NCI-H1436 (cell line): ENCODE measurements at places on chromosomes 7 and 10.

DNA sequence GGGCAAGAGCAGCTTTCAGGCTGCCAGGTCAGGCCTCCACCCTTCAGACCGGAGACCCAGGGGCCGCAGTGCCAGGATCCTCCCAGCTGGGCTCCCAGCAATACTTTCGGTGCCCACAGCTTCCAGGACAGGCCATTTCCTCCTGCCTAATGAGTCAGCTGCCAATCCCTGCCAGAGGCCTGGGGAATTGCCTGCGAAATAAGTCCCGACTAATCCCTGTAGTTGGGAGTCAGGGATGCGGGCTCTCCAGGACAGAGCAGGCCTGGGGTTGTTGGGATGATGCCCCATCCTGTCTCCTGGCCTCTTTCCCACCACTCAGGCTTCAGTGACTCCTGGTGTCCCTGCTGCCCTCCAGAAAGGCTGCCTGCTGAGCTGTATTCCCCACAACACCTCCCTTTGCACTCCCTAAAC is 143.5 kb upstream of the UNC5B start:
- DNase-seq: no peak

DNA sequence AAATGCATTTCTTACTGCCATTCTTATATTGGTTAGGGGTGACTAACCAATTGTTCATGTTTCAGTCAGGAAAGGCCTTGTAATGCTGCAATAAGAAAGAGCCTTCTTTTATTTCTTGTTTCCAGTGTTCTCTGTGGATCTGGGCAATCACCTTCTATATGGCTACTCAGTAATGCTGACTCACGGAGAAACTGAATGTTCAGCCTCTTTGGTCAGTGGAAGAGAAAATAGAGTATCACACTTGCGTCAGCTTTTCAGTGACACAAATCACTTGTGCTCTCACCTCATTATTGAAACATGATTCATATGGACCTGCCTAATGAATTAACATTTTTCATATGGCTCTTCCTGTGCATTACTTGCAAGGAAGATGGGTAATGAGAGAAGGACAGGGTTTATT is 243.9 kb upstream of the POT1 start:
- no peak for DNase-seq

- DNase-seq: no peak
These were observed 45.9 kb downstream of the CREM start for GRCh38 chr10:35172574-35172973.

- no peak for DNase-seq
These were observed 9.2 kb upstream of the PRTFDC1 start for GRCh38 chr10:24961582-24961981.

DNA sequence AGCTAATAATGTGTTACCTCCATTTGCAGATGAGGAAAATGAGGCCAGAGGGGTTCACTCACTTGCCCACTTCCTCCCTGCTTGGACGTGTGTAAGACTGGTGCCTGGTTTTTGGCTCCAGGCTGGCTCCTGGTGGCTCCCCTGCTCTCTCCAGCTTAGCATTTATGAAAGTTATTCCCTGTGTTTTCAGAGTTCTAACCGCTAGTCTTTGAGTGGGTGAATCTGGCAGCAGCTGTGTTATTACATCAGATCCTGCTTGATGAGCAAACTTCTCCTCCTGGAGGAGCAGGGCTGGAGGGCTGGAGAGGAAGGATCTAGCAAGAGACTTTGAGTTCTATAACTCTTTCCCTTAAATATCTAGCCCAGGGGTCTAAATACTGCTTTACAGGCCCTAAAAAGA is 80.9 kb upstream of the AGBL3 start:
- no peak for DNase-seq

DNA sequence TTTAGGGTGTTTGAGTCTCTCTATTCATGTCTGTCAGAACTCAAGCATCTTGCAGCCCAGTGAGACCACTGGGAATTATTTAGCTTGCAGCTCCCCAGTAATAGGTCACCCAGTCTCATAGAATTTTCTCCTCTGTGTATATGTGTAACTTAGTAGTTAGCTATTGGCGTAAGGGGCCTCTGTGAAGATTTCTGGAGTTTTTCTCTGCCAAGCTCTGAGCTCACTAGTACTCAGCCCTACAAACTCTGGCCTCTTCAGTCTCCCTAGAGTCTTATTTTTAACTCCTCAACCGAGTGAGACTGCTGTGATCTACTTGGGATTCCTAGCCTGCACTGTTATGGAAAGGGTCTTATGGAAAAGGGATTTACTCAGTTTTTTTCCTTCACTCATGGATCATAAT is 90.2 kb downstream of the PPP1R9A start:
- no peak for DNase-seq

DNA sequence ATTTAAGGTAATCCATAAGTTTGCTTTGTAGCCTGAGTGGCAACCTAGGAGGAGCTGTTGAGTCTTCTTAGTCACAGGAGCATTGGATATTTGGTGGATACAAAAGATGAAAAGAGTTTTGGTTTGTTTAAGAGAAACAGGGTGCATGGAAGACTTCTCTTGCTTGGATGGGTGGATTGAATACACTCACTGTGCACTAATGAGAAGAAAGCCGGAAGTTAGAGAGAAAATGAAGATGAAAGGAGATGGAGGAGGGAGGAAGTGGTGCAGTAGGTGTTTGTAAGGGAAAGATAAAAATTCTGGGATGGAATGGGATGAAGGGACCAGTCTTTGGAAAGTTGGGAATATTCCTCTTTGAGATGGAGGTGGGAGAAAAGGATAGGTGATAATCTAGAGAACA is 7.7 kb downstream of the MDFIC start:
- no peak for DNase-seq

- no peak for DNase-seq
These were observed 112.5 kb upstream of the ANLN start for GRCh38 chr7:36277249-36277542.

- no peak for DNase-seq
These were observed 41.4 kb downstream of the GRID1 start for GRCh38 chr10:86325158-86325557.

DNA sequence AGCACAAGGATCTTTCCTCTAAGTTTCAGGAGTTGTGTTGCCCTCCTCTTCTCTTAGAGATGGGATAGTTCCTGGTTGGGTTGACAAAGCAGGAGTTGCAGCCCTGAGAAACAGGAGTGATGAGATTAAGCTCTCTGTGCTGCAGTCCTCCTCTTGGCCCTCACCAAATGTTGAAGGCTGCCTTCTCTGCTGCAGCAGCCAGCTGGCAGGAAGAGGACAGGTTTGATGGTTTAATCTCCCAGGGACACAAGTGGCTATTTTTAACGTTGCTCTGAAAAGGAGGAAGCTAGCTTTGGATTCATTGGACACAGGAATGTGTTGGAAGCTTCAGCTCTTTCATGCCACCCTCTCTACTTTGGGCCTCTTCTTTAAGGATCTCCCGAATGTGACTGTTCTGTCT is 9.4 kb downstream of the STRIP2 start:
- DNase-seq: no peak

- DNase-seq: no peak
These were observed 57.4 kb upstream of the BAIAP2L1 start for GRCh38 chr7:98458090-98458875.

- no peak for DNase-seq
These were observed 213.6 kb upstream of the INHBA start for GRCh38 chr7:41916450-41916927.

DNA sequence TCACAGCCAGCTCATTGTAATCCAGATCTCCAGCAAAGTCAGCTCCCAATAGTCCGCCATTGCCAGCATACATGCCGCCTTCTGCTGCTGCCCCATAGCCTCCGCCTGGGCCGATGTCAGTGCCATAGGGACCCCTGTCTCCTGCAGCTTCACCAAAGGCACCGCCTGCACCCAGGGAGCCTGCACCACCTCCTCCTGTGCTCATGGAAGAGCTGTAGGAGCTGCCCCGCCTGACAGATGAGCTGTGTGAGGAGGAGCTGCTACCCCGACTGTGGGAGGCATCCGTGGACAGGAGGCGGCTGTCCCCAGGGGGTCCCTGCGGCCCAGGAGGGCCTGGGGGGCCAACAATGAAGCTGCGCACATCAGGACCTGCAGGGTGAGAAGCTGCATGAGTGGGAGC is 51.7 kb downstream of the COL17A1 start:
- no peak for DNase-seq

GRCh38 chr7:30281263-30281662 is 3.1 kb upstream of the ZNRF2 start:
- DNase-seq: no peak

- DNase-seq: no peak
These were observed 24.0 kb downstream of the HABP2 start for GRCh38 chr10:113576852-113577251.

GRCh38 chr7:2220954-2221353 is 11.8 kb downstream of the MAD1L1 start:
- no peak for DNase-seq

DNA sequence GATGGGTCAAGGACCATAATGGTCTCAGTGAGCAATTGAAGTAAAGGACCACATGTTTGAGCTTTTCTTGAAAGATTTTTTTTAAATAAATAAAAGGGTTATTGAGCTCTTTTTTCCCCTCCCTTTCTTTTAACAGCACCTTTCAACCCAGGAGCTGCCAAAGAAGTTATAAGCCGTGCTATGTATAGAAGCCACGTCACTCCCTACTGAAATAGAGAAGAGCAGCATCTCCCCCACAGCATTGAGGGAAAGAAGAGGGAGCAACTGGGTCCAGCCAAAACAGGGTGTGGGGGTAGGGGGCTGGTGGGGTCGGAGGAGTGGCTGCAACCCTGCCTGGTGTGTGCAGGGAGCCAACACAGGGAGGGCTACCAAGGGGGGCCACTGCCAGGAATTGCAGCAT is 227.2 kb downstream of the PLXNA4 start:
- no peak for DNase-seq

- no peak for DNase-seq
These were observed 37.7 kb downstream of the SNX13 start for GRCh38 chr7:17902599-17902998.

- DNase-seq: no peak
These were observed 174.4 kb downstream of the CDCA7L start for GRCh38 chr7:21771266-21771665.

GRCh38 chr7:12550956-12551355 is 19.6 kb upstream of the SCIN start:
- no peak for DNase-seq

- DNase-seq: no peak
These were observed 18.9 kb upstream of the TMEM273 start for GRCh38 chr10:49207113-49207512.

DNA sequence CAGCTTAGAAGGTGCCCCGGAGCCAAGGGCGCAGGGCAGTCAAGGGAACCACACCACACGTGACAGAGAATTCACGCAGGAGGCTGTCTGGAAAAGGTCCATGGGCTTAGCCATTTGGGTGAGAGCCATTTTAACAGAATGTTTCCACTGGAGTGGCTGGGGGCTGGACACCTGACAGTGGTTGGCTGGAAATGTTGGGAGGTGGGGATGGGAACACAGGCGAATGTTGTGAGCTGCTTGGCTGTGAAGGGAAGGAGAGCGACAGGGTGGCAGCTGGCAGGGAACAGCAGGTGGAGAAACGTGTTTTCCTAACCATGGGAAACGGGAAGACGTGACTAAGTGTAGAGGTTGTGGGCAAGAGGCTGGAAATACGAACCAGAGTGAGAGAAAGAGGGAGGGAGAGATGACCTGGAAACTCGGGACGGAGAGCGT is 100.5 kb upstream of the ZNF32 start:
- DNase-seq: no peak

DNA sequence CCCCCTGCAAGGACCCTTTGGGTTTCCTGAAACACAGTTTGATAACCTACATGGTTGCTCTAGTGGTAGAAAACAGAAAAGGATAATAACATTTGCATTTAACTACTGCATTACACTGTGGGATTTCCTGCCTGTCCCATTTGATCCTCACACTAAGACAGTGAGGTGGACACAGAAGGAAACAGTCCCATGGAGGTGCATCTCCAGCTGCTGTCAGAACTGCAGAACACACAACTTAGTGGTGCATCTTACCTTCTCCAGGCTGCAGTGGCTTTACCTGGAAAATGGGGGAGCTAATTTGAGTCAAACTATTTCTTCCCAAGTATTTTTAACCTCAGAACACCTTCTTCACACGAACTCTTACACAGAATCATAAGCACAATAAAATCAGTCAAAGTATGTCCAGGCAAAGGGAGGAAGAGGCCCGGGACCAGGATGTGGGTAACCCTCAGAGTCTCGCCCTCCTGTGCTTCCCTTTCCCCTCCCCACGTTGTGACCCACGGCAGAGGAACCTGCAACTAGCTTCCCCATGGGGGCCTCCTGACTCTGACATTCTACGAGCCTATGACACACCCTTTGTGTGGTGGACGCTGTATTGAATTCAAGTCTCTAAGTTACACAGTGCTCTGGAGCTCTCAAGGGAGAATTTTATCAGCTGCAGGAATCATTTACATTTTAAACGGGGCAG is 33.7 kb downstream of the SCRN1 start:
- DNase-seq: peak; percentile 5

DNA sequence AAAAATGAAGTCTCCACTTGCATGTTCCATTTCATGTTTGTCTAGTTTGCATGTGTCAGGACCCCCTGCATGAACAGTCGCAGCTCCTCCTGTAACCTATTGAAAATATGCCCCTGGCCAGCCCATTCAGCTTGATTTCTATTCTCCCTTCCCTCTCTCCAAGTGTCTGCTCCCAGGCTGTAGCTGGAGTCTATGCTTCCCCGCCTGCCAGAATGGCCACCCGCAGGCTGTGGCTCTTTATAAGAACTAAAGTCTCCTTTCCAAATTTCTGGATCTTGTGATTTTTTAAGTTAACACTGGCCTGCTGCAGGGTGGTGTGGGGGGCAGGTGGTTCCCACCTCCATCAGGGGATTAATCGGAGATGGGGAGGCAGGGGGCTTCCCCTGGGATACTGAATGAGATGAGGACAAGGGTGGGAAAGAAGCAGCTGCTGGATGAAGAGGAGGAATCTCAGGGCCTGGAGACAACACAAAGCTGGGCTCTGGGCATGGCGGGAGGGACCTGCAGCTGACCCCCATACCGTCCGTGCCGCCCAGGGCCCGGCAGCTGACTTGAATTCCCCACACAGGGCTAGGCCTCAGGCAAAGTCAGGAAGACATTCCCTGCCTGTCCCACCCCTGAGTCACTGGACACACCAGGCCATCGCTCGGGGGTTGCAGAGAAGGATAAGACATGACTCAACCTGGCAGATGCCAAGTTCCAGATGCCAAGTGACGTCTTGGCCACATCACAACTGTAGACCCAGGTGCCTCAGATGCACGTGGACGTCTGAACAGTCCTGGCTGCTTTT is 399.5 kb upstream of the FOXK1 start:
- DNase-seq: no peak

DNA sequence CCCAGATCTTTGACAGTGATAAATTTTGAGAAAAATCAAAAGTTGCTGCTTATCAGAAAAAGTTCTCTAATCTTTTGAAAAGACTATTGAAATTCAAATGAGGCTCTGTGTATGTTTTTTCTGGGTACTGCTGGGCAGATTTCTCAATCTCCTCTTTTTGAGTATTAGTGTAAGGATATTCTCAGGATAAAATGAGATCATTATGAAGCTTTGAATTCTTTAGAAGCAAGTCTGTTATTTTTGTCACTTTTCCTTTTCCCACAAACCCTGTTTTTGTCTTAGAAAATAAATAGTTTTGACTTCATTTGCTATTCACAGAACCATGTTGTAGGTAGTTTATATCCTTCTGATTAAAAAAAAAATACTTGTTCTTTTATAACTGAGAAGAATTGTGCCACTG is 7.9 kb downstream of the STAM start:
- no peak for DNase-seq
